ENCODE measurements at places on chromosomes 11 and 22.
A peak's percentile ranks its signal among the peaks of the same experiment; 100 is the strongest.

GRCh38 chr22:45686836-45687235 lies 15.2 kb downstream of the ATXN10 start:
- no peak for DNase-seq

- no peak for DNase-seq
Measured at GRCh38 chr22:50524676-50525103, 708 bp downstream of the SCO2 start.

DNA sequence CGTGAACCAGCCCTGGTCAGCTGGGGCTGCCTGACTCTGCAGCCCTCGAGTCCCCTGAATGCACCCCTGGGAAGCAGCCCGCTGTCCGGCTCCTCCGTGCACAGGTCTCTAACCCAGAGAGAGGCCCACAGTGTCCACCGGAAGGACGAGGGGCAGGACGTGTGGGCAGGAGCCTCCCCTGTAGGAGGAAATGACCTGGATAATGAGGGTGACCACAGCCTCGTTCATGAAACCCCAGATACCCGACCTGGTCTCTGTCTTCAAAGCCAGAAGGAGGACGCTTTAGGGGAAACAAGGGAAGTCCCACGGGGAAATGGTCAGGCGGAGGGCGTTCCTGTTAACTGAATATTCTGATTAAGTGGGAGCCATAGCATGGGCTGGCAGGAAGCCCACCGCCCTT lies 23.3 kb downstream of the LIF start:
- DNase-seq, result no peak

DNA sequence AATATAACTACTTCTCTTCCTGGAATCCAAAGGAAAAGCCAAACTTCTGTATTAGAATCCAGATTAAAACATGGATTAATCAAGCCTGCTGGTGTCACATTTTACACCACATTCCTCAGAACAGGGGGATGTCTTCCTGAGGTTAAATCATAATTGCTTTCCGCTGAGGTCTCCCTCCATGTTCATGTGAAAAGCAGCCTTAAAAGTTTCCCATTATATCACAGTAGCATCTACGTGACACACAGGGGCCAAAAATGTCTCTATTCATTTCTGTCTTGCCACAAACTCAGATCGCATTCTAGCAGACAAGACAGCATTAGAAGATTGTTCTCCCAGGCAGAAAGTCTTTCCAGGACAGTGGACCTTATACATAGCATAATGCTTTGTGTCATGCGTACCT lies 788.7 kb downstream of the OPCML start:
- no peak for DNase-seq

GRCh38 chr11:60985501-60985900 lies 14.0 kb downstream of the CD6 start:
- DNase-seq, result no peak

GRCh38 chr11:47980907-47981621 lies 705 bp downstream of the PTPRJ start:
- peak; percentile 45 for DNase-seq

- no peak for DNase-seq
Measured at GRCh38 chr22:11325767-11326166, 4202.2 kb upstream of the OR11H1 start.

GRCh38 chr11:18264677-18265555 lies 1.1 kb upstream of the SAA1 start:
- no peak for DNase-seq

DNA sequence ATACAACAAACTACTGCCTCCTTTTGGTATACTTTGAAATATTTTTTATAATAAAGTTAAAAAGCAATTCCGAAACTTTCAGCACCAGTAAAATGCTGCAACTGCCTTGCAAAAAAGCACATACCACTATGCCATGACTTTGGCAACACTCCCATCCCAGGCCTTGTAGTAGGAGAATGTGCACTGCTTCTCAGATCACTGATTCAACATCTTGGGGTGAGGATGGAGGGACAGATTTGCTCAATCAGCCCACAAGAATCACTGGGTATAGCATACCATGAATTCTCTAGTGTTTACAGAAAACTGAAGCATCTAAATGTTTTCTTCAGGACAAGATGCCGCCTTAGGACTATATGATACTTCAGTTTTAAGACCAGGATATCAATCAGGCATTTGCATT lies 14.9 kb downstream of the EIF4ENIF1 start:
- DNase-seq, result no peak

GRCh38 chr22:41746567-41747400 lies 47.5 kb downstream of the MEI1 start:
- DNase-seq, result peak; percentile 79

- no peak for DNase-seq
Measured at GRCh38 chr11:73851046-73851764, 25.4 kb downstream of the COA4 start.

DNA sequence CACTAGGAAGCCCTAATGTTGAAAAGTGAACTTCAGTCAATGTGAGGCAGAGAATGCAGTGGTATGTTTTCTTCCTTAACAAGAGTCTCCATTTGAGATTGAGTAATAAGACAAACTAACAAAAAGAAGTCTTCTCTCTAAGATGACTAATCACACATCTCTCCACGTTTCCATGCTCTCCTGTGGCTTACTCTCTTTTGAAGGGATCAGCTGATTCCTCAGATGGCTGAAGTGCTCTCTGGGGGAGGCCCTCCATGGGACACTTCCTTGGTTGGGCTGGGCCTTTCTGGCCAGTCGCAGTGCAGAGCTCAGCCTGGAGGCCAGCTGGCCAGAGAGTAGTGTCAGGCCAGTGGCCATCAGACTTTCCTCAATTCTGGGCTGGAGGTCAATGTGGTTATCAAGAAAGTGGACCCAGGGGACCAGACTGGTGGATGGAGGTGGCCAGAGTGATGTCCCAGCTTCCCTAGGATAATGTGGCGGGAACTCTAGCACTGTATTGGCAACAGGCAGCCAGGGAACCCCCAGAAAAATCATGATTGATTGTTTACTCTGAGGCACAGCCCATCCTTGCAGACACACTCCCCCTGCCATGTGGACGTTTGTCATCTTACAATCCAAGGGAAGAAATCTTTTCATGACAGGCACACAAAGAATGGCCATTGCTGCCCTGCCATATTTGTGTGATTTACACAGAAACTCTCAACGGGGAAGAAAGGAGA lies 14.5 kb downstream of the CSRP3 start:
- DNase-seq, result no peak

- DNase-seq, result no peak
Measured at GRCh38 chr22:48950151-48950915, 877.3 kb downstream of the BRD1 start.

GRCh38 chr22:41543854-41544670 lies at the start of gene POLR3H:
POLR3H (minus strand) TSS chr22:41544470; CDS start chr22:41544101, 369 bp downstream.
- peak; percentile 98 for DNase-seq

DNA sequence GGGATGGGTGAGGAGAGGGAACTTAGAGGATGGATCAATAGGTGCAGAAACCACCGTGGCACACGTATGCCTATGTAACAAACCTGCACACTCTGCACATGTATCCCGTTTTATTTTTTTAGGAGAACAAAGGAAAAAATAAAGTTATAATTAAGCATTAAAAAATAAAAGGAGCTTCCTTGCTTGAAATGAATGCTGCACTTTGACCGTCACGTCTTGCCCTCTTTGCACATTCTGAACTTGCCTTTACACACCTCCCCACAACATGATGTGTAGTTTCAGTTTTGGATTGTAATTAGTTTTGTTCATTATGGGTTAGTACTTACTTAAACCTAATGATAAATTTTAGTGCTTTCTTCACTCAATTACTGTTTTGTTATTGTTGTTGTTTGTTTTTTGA lies 3.1 kb upstream of the CSRP3 start:
- DNase-seq, result no peak

DNA sequence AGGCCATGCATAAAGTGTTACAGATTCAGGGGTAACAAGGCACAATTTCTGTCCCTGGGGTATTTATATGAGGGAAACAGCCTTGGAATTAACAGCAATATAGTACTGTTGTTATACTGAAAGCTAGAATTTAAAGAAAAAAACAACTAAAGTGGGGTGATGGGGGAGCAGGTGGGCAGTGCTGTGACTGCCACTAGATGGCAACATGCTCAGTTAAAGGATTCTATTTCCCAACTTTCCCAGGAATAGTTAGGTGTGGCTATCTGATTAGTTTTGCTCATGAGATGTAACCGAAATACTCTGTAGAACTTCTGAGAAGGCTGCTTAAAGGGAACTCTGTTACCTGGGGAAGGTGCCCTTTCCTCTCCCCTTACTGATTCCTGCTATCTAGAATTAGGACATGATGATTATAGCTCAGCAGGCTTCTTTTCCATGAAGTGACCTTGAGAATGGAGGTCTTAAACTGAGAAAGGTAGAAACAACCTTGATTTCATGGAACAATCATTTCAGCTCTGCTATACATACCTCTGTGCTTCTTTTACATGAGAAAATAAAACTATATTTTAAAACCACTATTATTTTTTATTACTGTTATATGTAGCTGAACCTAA lies 102.6 kb downstream of the RELT start:
- peak; percentile 59 for DNase-seq

Data from endothelial cell of umbilical vein (primary cell).